ENCODE measurements at places on chromosomes 16 and 17. TPM values are rescaled to one million over a fixed set of nuclear protein-coding genes. Genes with fewer than 3 reads are reported as not detected.

GRCh38 chr17:39264119-39264518 is 38.4 kb upstream of the STAC2 start:
- DNase-seq: no peak

- DNase-seq: no peak
Measured at GRCh38 chr16:54453871-54454270, 167.3 kb upstream of the IRX3 start.

GRCh38 chr16:11087691-11088073 is 143.3 kb downstream of the CLEC16A start:
- DNase-seq: no peak

DNA sequence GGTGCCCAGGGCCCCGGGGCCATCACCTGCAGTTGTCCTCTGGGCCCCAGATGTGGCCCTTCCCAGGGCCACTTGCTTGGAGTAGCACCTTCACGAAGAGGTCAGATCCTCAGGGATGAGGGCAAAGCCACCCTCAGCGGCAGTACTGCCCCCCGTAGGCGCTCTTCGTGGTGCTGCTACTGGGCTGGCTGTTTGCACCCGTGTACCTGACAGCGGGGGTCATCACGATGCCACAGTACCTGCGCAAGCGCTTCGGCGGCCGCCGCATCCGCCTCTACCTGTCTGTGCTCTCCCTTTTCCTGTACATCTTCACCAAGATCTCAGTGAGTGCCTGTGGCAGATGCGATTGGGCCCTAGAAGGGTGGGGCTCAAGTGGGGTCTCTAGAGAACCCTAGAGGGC is 2.6 kb downstream of the SLC5A2 start:
- DNase-seq: no peak

- no peak for DNase-seq
Measured at GRCh38 chr17:35944151-35944550, 638 bp upstream of the LYZL6 start.

- no peak for DNase-seq
Measured at GRCh38 chr17:66299711-66300110, 2.7 kb upstream of the PRKCA start.

- DNase-seq: peak; percentile 29
Measured at GRCh38 chr16:20243731-20244281, 83.5 kb downstream of the GP2 start.

DNA sequence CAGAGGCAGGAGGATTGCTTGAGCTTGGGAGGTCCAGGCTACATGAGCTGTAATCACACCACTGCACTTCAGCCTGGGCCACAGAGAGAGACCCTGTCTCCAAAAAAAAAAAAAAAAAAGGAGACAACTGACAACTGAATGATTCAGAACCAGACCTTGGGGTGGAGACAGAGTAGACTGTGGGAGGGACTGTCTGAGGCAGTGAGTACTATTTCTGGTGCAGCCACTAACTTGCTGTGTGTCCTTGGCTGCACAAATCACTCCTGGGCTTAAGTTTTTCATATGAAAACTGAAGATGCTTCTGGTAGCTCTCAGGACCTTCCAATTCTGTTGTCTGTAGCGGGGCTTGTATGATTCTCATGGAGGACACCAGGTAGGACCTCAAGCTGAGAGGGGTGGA is 5.8 kb downstream of the ASB16 start:
- no peak for DNase-seq

DNA sequence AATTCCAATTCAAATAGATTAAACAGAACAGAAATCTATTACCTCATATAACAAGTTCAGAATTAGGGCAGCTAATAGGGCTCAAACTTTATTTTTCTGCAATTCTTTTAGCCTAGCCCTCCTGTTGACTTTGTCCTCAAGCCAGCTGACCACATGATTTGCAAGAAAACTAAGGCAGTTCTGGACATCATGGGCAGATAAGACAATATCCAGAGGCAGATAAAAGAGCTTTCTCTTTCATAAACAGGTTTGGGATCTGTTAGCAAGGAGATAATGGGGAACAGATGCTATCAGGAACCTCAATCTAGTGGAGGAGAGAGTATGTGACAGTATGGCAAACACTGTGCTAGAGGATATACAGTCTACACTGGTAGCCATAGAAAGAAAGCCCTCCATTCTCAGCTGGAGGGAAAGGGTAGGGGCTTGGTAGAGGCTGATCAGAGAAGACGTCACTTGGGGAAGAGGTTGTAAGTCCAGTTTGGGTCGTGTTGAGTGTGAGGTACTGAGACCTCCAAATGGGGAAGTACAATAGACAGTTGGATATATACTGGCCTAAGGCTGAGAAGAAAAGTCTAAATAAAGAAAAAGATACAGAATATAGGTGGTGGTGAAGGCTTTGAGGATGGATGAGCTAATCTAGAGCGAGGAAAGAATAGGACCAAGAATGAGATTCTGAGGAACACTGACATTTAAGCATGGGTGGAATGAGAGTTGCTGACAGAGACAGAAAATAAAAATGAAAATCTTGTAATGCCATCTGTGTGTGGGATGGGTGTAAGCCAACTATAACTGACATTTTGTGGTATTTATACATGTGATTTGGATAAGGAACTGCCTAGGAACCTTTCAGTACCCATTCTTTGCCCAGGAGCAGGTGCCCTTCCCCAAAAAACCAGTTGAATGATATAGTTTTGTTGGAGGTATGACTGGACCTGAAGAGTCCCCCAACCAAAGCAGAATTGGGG is 67.4 kb downstream of the CYB561 start:
- DNase-seq: no peak

GRCh38 chr17:41382394-41382793 is 288 bp upstream of the KRT34 start:
- DNase-seq: no peak

- no peak for DNase-seq
Measured at GRCh38 chr16:27703545-27703944, 153.6 kb downstream of the KATNIP start.

GRCh38 chr16:74192281-74192797 is 104.3 kb upstream of the PSMD7 start:
- DNase-seq: no peak

DNA sequence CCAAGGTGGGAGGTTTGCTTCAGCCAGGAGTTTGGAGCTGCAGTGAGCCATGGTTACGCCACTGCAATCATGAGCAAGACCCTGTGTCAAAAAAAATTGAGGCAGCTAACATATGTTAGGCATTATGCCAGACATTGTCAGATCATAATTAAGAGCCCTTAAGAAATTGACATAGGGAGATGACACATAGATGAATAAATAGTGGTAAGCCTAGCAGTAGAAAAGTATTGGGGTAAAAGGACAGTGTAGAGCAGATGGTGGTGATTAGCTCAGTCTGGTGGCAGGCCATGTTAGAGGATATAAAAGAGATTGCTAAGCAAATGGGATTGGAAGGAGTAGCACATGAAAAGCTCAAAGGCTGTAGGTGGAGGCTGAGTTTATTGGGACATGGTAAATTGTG is 22.6 kb downstream of the SRCAP start:
- no peak for DNase-seq

DNA sequence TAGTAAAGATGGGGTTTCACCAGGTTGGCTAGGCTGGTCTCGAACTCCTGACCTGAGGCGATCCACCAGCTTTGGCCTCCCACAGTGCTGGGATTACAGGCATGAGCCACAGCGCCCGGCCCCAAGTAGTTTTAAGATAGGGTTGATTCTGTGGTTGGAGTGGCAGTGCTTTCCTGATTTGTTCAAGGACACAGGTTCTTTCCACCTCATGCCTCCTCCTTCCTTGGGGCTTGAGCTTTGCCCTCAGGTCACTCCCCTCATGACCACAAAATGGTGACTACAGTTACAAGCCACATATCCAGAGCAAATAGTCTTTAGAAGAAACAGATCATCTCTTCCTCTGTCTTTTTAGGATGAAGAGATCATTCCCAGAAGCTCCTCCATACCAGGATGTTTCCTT is 25.3 kb upstream of the SMURF2 start:
- DNase-seq: no peak

DNA sequence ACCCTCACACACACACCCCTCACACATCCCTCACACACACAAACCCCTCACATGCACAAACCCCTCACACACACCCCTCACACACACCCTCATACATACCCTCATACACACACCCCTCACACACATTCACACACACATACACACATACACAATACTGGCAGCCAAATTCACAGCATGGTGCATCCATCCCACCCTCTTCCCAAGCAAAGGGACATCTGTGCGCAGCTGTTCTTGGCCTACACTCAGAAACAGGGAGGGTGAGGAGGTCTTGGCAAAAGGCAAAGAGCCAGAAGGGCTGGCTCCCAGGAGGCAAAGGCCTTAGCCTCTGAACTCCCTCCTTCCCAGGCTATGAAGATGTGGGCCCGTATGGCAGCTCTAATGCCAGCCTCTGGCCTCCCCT is 23.4 kb downstream of the C17orf67 start:
- no peak for DNase-seq

DNA sequence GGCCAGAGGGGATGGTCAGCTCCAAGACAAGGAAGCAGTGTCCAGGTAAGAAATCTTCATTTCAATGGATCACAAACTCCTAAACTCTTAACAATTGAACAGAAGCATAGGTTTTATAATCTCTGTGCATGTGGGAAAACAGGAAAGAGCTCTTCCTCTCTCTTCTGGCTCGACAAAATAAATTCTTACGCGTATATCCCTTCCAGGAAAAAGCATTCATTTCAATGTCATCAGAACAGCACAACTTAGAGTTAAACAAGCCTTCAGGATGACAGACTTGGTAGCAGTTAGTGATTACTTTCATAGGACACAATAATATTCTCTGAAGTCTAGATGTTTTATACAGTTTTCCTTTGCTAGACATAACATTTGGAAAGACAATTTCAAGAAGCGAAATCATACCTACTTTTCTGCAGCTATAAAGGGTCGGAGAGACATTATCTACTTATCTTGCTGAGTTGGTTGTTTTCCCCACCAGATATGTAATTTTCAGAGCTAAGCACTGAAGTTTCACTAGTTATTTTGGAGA is 19.3 kb upstream of the SLC35G3 start:
- DNase-seq: no peak

DNA sequence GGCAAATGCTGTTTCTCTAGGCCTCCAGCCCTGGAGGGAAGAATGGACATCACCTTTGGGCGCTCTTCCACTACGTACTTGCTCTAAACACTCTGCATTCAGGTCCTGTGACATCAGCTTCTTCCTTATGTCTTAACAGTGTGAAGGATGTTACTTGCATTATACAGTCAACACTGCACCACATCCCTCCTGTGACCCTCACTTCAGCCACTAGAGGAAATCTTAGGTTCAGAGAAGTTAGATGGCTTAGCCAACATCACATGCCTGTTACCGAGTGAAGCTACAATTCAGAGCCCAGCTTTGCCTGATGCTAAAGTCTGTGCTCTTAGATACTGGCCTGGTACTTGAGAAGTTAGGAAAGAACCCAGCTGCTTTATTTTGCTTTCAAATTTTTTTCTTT is 18.3 kb downstream of the UBFD1 start:
- DNase-seq: no peak

DNA sequence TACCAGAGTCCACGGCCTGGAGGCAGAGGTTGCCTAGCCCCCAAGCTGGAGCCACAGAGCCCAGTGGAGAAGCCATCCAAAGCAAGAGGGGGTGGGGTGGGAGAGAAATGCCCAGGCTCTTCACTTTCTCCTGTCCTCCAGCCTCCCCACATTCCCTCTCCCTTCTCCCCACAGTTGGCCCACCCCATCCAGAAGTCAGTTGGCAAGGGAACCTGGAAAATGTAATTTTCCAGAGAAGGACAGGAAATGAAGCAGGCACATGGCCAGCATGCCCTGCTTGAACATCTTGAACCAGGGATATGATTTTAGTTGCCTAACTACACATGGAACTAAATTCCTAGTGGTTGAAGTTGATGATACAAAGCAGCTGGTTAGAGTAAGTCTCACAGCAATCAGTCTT is 73.3 kb upstream of the IRX6 start:
- no peak for DNase-seq

- DNase-seq: no peak
Measured at GRCh38 chr17:67959510-67959909, 36.8 kb downstream of the C17orf58 start.

- DNase-seq: peak; percentile 43
Measured at GRCh38 chr17:51461578-51462004, 201.2 kb downstream of the UTP18 start.

DNA sequence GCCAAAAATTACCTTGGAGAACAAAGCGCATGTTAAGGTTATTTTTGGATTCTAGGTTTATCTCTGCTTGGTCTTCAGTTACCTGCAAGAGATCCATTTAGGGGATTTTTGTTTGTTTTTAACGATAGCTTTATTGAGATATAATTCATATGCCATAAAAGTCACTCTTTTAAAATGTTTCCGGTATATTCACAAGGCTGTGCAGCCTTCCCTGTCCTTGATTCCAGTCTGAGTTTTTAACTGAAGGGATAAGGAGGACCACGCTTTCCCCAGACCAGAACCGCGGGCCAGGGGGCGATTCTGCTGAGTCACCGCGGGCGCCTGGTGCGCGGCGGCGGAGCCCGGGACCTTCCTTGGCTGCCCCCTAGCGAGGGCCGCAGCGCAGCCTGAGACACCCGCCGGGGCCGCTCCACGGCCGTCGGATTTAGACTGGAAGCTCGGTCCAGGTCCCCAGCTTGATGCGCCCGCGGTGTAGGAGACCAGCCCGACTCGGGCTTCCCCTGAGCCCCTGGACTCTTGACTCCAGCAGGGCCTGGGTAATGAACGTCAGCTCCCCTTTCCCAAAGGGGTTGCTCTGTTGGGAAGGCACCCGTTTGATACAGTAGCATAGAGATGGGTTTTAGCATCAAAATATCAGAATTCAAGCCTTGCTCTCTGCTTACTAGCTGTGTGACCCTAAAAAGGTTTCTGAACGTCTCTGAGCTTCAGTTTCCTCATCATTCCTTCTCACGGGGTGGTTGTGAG is 50.0 kb upstream of the STH start:
- DNase-seq: peak; percentile 87

Gene MT1E
- total RNA-seq: 365 TPM

Gene COX4I1
- 540 TPM for total RNA-seq

Gene SLFN14
- total RNA-seq: not detected

Gene EVPLL
- not detected for total RNA-seq

Gene C17orf113
- total RNA-seq: 0.30 TPM

Gene ADORA2B
- total RNA-seq: 37.1 TPM

Gene SAMD14
- total RNA-seq: 1.7 TPM

Gene OSGIN1
- total RNA-seq: 1.4 TPM

Gene PRSS8
- not detected for total RNA-seq

Gene TSPAN10
- total RNA-seq: 4.5 TPM

Gene PPP1R27
- total RNA-seq: not detected
